ENCODE measurements at places on chromosomes 6 and 20.

DNA sequence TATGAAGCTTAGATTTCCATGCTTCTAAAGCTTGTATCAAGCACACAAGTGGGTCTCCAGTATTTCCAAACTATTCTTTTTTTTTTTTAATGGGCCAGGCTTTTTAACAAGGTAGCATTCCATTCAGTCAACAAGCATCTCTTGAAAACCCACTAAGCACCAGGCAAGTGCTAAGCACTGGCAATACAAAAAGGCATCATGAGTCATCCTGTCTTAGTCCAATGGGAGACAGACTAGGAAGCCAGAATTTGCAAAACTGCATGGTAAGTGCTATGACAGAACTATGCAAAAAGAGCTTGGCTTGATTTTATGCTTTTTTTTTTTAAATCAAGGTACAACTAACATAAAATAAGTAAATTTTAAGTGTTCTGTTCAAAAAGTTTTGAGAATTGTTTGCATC, 109.3 kb upstream of the DST start:
- peak; percentile 38 for DNase-seq

- no peak for DNase-seq
Measured at GRCh38 chr6:155495011-155495768, 39.6 kb upstream of the NOX3 start.

- DNase-seq: no peak
Measured at GRCh38 chr6:73394577-73395354, at the start of gene DDX43. Gene DDX43 (plus strand): TSS chr6:73394828. CDS start chr6:73394906, 78 bp downstream.

GRCh38 chr6:38783443-38784228, 68.5 kb downstream of the DNAH8 start:
- DNase-seq: no peak

DNA sequence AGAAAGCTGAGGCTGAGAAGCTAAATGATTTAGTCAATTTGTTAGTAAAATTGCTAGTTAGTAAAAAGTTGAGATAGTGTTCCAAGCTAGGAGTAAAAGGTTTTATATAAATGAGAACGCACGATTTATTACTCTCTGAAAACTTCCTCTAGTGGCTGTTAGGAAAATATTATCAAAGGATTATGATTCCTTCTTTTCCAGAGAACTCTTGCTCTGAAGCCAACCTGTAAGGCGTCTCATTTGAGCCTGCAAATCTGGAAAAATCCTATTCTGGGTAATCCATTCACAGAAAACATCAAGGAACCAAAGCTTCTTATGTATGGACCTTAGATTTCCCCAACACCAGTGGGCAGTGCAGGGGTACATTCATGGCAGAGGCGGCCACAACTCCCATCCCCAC, 252.7 kb downstream of the SOD2 start:
- no peak for DNase-seq

- no peak for DNase-seq
Measured at GRCh38 chr6:119658917-119659316, 309.4 kb upstream of the MAN1A1 start.

GRCh38 chr6:139490482-139490881, 116.0 kb upstream of the CITED2 start:
- DNase-seq: no peak

DNA sequence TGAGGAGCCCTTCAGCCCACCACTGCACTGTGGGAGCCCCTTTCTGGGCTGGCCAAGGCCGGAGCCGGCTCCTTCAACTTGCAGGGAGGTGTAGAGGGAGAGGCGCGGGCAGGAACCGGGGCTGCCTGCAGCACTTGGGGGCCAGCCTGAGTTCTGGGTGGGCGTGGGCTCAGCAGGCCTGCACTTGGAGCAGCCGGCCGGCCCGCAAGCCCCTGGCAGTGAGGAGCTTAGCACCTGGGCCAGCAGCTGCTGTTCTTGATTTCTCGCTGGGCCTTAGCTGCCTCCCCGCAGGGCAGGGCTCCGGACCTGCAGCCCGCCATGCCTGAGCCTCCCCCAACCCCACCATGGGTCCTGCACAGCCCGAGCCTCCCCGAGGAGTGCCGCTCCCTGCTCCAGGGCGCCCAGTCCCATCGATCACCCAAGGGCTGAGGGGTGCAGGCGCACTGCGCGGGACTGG, 101.7 kb upstream of the ADGRB3 start:
- no peak for DNase-seq

DNA sequence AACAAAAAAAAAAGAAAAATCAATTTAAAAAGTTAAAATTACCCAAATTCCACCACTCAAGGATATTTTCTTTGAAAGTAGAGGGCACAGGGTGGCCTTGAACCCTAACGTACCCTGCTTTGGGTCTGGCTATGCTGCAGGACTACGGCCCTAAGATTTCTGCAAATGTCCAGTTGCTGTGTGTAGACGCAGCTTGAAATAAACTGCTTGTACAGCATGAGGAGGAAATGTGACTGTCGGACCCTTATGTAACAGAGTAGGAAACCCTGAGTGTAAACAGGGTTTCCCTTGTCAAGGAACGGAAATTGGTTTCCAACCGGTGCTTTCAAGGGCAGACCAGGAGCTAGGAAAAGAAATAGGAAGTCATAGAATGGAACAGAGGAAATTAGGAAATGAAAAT, 60.7 kb upstream of the SHLD1 start:
- DNase-seq: no peak

DNA sequence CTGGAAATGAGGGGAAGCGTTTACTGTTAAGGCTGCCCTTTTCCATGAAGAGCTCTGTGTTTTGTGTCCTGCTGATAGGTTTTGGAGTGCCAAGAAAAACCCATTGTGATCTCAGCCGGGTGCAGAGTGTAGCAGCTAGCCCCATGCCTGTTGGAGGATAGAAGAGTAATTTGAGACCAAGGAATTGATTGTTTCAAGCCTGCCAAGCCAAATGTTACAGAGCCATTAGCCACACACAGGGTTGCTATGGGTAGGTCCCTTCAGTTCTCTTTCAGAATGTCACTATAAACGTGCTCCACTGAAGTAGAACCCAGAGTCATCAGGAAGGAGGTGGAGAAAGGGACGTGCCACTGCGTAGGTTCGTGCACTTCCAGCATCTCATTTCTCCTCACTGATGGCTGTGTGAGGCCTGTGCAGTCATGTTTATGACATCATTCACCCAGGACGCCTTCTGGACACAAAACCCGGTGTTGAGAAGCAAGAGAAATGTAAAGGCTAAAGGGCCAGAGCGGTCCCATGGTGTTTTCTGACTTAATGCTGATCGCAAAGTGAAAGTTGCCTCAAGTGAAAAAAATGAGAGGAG, 6.6 kb downstream of the GMPR start:
- DNase-seq: peak; percentile 67

DNA sequence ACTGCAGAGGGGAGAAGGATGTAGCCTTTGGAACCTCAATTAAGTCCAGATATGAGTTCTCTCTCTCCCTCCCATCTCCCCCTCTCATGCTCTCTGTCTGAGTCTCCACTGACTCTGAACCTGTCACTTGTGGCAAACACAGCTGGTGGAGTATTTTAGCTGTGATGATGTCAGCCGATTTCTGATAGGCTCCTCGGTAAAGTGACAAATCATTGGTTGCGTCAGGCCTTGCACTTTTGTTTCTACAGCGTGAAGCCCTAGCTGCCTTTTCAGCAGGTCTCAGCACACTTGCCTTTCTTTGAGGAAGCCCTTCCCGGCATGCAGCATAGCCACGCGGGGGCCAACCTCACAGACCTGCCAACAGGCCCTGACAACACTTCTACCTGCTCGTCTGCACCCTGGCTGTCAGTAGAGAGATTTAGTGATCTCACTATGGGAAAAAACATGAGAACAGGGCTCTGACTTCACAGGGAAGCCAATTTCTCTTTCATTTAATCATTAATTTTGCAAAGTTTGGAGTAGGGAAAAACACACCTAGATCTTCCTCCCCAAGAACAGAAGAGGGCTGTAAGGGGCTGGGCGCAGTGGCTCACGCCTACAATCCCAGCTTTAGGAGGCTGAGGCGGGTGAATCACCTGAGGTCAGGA, 84.4 kb downstream of the GMPR start:
- DNase-seq: peak; percentile 64

All from NCI-H446 treated with DMSO at 0.1 percent for 48 hours (cell line).